B cell (primary cell): ENCODE measurements at places on chromosomes 16 and 17.

GRCh38 chr16:56789360-56789759 is 59.4 kb downstream of the NUP93 start:
- no peak for DNase-seq

DNA sequence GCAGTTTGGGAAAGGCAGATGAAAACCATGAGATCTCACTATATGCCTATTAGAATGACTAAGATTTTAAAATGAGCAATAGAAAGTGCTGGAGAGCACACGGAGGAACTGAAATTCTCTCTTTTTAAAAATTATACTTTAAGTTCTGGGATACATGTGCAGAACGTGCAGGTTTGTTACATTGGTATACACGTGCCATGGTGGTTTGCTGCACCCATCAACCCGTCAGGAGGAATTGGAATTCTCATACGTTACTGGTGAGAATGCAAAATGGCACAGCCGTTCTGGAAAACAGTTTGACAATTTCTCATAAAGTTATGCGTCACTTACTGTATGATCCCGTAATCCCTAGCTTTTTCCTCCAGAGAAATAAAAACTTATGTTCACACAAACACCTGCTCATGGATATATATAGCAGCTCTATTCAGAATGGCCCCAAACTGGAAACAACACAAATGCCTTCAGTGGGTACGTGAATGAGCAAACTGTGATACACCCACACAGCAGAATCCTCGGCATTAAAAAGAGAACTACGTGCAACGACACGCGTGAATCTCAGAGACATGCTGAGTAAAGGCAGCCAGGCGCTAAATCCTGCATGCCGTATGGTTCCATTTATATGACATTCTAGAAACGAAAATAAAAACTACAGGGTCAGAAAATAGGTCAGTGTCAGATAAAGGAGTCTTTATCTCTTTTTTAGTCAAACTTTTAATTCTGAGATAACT is 11.8 kb downstream of the PIK3R6 start:
- peak; percentile 40 for DNase-seq

- no peak for DNase-seq
Measured at GRCh38 chr17:16473044-16474011, 18.7 kb downstream of the LRRC75A start.

DNA sequence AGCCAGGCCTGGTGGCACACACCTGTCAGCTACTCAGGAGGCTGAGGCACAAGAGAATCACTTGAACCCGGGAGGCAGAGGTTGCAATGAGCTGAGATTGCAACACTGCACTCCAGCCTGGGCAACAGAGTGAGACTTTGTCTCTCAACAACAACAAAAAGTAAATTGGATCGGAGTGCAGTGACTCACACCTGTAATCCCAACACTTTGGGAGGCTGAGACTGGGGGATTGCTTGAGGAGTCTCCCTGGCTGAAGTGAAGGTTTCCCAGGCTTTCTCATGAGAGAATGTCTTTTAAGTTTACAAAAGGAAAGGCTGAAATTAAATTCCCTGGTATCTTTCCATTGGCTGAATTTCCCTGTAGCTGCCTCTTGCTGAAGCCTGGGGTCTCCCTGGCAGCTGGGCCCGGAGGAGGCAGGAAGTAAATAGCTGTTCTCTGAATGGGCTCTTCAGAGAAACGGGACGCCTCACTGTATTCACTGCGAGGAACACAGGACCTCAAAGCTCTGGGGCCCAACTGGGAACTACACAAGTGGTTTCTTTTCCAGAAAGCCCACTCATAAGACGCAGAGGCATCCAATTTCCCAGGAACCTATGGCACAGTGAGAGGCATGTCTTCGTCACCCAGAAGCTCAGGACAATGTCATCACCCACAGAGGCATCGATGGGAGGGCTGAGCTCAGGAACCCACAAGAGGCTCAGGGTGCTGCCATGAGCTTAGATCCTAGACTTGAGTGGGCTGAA is 77.4 kb upstream of the SMURF2 start:
- DNase-seq = no peak

DNA sequence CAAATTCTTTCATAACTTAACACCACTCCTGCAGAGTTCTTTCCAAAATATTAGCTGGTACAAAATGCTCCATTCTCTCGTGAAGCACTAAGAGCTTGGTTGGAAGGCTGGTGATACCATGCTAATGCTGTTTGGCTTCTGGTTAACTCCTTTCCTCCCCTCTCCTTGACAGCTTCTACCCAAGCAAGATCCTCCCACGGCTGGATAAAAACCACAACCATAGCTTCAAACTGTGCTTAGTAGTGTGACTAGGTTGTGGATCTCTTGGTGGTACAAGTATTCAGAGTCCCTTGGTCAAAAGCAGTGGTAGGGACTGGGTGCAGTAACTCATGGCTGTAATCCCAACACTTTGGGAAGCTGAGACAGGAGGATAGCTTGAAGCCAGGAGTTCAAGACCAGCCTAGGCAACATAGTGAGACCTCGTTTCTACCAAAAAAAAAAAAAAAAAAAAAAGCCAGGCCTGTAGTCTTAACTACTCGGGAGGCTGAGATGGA is 2.3 kb downstream of the PHAF1 start:
- DNase-seq = no peak

DNA sequence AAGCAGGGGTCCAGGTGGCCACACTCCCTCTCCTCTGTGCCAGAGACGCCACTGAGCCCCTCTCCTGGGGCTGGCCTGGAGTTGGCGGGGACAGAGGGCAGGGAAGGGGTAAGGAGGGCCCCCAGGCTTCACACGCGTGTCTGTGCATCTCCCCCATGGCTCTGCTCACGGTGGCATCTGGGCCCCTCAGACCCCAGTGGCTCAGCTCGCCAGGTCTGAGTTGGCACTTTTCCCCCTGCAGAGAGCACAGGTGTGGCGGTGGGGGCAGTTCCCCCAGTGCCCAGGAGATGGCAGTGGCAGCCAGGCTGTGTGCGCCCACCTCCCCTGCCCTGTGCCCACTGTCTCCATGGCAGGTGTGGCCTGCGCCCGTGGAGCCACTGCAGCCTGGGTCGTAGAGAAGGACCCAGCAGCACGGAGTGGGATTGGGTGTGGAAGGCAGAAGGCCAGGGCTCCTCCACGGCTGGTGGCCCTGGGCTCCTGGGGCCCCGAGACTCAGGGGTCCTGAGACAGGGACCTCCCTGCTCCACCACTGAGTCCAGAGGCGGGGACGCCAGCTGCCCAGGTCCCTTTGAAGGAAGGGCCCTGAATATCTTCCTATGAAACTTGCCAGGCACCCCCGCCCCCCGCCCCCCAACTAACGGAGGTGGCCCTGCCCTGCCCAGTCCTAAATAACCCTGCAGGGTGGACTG is 4.3 kb upstream of the APRT start:
- DNase-seq = peak; percentile 74

- no peak for DNase-seq
Measured at GRCh38 chr16:13779676-13780075, 140.3 kb upstream of the ERCC4 start.

DNA sequence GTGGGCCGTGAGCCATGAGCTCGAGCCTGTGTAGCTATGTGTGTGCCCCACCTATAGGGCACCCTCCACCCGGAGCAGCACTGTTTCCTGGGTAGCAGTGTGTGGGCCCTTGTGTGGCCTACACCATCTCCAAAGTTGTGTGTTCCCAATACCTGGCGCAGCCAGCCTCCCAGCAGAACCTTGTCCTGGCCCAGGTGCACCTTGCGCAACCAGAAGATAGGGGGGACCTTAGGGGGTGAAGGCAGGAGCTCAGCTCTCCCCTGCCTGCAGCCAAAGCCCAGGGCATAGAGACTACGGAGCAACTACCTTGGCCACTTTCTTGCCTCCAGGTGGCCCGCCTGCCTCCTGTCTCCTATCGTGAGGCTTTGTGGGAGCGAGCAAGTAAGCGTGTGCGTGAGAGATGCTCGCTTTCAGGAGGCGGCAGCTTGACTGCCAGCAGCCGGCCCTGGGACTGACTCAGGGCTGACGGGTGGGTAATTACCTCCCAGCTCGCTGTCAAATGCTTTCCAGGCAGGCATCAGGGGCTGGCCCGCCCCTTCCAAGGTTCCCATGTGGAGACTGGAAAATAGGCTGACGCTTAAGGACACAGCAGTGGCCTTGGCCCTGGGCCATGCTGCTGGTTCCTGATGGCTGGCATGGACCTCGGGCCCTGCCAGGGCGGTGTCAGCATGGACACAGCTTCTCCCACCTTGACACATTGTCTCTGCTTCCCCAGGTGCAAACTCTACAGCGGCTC is 19.0 kb downstream of the TRAF7 start:
- DNase-seq = no peak

DNA sequence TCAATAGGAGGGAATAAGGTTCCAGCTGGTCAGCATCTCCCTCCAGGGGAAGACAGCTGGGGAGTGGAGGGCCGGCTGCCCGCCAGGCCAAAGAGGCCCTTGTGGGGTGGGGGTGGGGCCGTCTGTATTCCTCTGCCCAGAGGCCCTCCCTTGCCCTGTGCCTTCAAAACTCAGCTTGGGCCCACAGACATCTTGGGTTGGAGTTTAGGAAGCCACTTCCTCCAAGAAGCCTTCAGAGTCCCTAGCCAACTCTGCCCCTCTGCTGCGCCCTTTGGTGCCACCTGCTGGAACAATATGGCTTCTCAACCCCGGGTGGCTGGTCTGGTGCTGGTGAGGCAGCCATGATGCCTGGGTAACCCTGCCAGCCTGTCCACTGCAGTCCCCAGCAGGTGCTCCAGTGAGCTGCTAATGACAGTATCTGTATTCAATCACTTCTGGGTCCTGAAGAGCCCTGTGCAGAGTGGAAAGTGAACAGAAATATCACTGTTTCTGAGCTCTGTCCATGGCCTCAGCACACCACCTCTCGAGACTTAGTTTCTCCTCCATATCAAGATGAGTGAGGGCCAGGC is 16.7 kb downstream of the HSD11B2 start:
- DNase-seq = peak; percentile 55

- DNase-seq = peak; percentile 63
Measured at GRCh38 chr17:80780381-80781198, 211.1 kb upstream of the CHMP6 start.

- DNase-seq = no peak
Measured at GRCh38 chr17:48552466-48553189, 7.7 kb upstream of the HOXB2 start.

DNA sequence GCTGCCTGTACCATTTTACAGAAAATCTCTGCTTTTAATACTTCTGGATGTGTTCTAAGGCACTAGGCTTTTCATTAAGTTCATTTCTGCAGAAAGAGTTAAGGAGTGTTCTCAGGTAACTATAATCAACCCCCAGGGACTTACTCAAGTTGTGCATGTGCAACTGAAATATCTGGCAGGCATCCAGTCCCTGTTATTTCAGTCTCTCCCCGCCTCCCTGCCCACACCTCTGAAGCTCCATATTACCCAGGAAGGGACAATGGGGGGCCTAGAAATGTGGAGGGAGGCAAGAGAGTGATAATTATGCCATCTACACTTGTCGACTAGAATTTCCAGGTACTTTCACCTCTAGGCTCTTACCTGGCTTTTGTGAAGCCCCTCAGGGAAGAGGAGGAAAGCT is 432.2 kb downstream of the MAF start:
- DNase-seq = no peak

DNA sequence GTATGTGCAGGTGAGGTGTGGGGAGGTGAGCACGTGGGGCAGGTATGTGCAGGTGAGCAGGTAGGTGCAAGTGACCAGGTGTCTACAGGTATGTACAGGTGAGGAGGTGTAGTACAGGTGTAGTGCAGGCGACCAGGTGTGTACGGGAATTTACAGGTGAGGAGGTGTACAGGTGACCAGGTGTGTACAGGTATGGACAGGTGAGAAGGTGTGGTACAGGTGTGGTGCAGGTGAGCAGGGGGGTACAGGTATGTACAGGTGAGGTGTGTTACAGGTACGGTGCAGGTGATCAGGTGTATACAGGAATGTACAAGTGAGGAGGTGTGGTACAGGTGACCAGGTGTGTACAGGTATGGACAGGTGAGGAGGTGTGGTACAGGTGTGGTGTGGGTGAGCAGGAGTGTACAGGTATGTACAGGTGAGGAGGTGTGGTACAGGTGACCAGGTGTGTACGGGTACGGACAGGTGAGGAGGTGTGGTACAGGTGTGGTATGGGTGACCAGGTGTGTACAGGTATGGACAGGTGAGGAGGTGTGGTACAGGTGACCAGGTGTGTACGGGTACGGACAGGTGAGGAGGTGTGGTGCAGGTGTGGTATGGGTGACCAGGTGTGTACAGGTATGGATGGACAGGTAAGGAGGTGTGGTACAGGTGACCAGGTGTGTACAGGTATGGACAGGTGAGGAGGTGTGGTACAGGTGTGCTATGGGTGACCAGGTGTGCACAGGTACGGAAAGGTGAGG is 12.8 kb upstream of the DBNDD1 start:
- no peak for DNase-seq

- DNase-seq = no peak
Measured at GRCh38 chr16:83928341-83929055, 24.5 kb upstream of the OSGIN1 start.

DNA sequence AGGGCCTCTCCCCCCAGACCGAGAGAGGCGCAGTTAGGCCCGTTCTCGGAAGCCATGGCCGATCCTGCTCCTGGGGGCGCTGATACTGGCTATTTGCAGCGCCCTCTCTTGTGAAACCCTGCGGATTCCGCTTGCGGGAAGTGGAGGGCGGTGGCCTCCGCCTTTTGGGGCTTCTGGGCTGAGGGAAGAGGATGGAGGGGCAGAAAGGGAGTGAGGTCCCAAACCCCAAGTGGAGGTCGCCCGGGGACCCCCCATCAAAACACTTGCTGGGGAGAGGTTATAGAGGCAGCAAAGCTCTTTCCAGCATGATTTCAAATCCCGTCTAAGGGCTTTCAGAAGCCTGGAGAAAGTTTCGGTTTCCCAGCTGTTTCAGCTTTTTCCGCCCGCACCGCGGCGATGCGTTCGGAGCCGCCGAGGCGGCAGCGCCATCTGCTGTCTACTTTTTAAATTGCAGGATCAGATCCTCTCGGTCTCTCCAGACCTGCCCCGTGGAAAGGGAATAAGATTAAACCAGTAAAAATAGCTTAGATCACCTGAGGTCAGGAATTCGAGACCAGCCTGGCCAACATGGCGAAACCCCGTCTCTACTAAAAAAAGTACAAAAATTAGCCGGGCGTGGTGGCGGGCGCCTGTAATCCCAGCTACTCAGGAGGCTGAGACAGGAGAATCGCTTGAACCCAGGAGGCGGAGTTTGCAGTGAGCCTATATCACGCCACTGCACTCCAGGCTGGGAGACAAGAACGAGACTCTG is 15.8 kb downstream of the SNX20 start:
- DNase-seq = peak; percentile 81

GRCh38 chr16:15642557-15643047 is 352 bp downstream of the MARF1 start:
- peak; percentile 95 for DNase-seq

DNA sequence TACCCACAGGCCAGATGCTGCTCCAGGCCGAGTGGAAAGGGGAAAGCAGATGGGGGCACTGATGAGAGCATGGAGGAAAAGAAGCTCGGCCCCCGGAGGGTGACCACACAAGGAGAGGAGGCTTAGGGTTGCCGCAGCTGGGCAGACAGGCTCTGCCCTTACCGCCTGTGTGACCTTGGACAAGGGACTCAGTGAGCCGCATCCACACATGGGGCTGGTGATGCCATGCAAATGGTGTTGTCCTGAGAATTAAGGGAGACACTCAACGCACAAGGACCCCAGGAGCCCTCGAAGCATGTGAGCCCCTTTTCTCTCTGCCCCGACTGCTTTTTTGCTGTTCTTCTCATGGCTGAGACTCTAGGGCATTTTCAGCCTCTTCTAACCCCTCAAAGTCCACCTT is 61.0 kb downstream of the PLXDC1 start:
- DNase-seq = no peak
